Choroid plexus epithelial cell (primary cell): ENCODE measurements at places on chromosomes 12 and 14.

GRCh38 chr12:14810167-14810952 is 3.6 kb downstream of the SMCO3 start:
- no peak for DNase-seq

- no peak for DNase-seq
Measured at GRCh38 chr12:11840366-11840765, 190.9 kb downstream of the ETV6 start.

GRCh38 chr12:117552971-117553370 is 191.5 kb upstream of the NOS1 start:
- peak; percentile 1 for DNase-seq

DNA sequence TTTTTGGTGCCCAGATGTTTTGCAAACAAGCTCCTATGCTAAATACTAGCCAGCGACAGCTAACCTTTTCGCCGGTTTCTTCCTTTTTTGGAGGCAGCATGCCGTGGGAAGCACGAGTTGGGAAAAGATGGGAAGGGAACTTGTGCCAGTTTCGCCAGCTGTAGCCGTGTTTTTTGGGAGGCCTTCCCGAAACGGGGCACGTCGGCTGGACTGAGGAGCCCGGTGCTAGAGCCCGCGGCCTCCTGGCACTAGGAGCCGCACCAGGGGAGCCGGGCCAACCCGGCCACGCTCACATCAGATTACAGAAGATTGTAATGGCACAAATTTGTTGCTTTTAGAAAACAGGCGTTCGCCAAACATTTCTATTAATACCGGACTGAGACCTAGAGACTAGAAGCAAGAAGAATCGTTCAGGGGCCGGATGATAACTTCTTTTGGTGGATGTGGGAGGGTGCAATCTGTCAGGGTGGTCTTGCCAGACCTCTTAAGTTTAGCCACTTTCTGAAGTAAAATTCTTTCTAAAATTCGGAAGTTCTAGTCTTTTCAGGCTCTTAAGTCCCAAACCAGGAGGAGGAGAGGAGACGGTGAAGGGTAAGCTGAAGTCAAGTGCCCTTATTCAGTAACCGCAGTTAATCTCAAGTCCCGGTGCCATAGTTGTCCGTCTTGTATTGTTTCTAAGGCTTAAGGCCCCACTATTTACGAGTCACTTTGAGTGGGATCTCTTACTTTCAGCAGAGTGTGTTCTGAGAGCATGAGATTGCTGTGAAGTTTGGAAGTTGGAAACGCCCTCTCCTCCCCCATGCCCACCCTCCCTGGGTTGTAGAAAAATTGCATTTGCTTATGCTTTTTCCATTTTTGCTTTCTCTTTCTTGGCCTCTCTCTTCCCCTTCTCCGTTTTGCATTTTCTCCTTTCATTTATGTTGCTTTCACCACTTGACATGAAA is 1.3 kb downstream of the RASSF3 start:
- peak; percentile 33 for DNase-seq

GRCh38 chr12:30824311-30824710 is 69.6 kb upstream of the CAPRIN2 start:
- no peak for DNase-seq

DNA sequence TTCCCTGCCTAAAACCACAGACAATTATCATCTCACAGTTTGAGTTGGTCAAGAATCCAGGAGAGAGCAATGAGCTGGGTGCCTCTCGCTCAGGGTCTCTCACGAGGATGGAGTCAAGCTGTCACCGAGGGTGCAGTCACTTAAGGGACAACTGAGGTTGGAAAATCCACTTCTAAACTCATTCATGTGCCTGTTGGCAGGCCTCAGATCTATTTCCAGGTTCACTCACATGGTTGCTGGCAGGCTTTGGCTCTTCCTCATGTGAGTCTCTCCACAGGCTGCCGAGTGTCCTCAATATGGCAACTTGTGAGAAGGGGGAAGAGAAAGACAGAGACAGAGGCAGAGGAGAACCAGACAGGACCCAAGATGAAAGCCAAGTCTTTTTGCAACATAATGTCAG is 10.5 kb upstream of the OR10P1 start:
- DNase-seq: no peak

DNA sequence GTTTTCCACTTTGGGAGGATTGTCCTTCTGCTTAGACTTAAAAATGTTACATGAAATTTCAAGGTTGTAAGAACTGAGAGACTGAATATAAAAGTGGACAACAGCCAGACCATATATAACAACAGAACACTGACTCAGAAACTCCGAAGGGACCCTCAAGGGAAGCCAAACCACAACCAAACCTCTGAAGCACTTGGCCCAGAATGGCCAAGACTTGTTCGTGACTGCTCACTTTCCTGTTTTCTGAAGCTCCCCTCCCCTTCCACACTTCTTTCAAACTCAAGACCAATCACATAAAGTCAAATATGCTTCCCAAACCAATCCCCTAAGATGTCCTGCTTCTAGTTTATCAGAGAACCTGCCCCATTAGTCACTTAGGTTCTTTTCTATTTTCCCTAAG is 13.7 kb downstream of the OR6J1 start:
- peak; percentile 90 for DNase-seq

GRCh38 chr12:92747151-92747550 is 44.4 kb downstream of the PLEKHG7 start:
- no peak for DNase-seq

- no peak for DNase-seq
Measured at GRCh38 chr14:69650948-69651369, 39.6 kb downstream of the SUSD6 start.

DNA sequence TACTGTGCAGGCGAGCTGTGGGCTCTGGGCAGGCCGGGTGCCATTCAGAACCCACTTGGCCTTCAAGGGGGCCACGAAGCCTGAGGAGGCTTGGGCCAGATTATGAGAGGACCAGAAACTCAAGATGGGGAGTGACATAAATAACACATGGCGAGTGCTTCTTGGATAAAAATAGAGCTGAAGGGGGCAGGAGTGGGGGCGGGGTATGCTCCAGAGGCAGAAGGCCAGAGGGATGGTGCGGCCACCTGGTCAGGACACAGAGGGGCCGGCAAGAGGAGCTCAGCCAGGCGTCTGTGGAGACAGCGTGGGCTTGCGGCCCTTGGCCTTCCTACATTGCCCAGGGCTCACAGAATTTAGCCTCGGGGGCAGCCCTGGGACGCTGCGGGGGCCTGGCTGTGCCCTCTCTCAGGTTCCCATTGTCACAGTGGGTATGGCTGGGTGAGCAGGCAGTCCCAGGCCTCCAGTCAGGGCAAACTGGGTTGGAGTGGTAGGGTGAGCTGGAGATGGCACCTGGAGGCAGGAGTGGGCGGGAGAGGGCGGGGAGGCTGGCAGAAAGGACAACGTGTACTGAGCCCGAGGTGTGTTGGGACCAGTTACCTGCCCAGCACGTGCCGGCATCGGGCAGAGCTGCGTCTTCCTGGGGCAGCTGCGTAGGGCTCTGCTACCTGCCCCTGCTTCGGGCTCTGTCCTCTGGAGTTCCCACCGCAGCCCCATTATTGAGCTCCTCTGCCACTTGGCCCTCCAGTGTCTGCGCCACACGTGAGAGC is 7.4 kb upstream of the SLC25A29 start:
- no peak for DNase-seq

GRCh38 chr12:118190266-118190665 is 54.3 kb downstream of the PEBP1 start:
- peak; percentile 57 for DNase-seq

DNA sequence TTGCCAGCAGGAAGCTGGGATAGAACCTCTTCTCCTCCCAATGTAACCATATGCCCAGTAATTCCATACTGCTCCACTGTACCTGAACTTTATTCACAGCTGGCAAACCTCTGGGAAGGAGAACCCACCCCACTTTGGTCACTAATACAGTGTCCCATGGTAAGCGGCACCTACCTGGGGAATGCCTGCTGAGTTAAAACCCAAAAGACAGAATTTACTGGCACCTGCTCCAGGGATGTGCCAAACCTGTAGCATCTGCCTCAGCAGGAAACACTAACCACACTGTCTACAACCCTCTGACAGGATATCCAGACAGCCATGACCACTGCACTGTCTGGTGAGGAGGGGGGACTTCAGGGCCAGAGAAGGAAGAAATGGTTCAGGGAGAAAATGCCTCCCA is 26.6 kb downstream of the DDX24 start:
- DNase-seq: no peak

GRCh38 chr14:93956514-93957332 is 19.6 kb downstream of the ASB2 start:
- DNase-seq: no peak

- DNase-seq: peak; percentile 45
Measured at GRCh38 chr12:2282318-2282717, 229.5 kb downstream of the CACNA1C start.

DNA sequence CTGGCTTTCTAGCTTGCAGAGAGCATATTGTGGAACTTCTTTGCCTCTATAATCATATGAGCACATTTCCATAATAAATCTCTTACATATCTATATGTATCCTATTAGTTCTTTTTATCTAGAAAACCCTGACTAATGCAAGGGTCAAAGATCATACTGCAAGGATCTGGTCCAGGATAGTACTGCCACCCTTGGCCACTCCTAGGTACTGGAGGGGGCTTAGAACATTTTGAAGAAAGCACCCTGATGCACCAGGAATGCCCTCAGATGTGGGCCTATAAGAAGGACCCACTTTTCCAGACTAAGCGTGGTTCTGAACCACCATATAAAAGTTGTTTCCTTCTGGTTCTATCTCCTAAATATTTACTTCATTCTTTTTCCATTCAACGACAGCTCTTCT is 14.6 kb downstream of the ATXN7L3B start:
- peak; percentile 5 for DNase-seq

DNA sequence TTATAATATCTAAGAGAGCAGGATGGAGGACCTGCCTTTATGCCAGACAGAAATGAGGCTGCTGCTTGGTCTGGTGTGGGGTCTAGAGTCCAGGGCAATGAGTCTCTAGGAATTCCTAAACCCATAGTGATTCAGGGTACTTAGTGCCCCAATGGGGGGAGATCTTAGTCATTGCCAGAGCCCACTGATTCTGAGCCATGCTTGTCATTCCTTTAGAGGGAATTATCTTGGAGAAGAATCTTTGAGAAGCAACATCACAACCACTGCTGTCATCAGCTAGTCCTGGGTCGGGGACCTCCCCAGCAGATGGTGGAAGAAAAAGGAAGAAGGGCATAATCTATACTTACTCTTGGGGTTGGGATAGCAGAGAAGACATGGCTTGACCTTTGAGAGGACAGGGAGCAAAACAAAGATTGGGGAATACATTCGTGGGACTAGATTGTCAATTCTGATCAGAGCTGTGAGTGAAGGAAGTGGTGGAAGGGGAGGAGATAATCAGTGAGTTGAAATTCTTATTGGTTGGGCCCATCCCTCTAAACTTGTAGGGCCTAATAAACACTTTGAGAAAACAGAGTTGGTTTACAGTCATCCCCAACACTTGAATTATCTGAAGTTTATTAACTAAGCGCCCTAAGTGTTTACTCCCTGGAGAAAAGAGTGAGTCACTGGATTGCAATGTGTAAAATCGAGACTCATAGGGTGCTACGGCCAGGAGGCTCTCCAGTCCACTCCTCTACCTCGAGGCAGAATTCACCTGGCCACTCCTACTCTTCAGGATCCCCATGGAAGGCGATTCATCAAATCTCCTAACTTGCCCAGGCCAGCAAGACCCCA is 3.0 kb upstream of the KRT3 start:
- DNase-seq: peak; percentile 30

DNA sequence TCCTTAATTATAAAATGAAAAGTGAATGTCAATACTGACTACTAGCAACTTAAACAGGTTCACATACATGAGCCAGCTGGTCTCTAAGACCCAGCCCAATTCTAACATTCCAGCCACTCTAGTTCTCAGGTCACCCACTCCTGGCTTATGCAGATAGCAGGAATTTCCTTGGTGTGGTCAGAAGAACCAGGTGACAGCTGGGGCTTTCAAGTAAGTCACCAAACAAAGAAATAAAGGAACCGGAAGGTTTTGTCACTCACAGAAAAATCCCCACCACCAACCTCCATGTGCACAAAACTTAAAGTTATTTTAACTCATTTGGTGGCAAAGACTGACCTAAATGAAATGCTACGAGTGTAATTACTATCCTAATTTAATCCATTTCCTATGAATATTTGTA is 129.6 kb upstream of the CDKN3 start:
- DNase-seq: no peak

DNA sequence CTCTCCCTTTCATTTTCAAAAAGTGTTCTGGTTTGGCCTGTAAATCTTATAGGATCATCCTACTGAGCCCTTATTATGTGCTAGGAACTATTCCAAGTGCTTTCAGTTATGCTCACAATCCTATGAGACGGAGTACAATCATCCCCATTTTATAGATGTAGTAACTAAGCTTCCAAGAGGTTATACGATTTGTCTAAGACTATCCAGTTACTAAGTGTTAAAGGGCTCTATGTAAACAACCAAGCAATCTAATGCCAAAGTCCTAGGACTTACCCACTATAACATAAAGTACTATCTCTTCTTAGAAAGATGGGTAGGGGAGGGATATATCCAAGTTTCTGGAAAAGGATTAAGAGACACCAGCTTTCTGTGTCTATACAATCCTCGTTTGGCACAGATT is 6.7 kb downstream of the CFL2 start:
- no peak for DNase-seq

DNA sequence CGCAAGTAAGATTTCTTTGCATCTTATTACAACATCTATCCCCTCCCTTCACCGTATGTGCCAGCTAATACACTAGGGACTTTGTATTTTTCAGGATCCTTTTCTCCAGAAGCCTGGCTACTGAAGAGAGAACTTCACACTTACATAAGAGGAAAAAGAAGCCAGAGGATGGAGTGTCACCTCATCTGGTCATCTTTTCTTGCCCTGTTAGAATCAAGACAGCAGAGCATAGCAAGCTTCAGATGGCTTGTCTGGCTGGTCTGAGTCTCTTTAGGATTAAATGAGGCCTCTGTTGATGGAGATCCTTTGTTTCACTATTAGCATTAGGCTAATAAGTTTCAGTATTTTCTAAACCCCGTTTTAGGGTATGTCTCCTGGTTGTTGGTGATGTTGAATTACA is 14.4 kb upstream of the AACS start:
- DNase-seq: no peak

DNA sequence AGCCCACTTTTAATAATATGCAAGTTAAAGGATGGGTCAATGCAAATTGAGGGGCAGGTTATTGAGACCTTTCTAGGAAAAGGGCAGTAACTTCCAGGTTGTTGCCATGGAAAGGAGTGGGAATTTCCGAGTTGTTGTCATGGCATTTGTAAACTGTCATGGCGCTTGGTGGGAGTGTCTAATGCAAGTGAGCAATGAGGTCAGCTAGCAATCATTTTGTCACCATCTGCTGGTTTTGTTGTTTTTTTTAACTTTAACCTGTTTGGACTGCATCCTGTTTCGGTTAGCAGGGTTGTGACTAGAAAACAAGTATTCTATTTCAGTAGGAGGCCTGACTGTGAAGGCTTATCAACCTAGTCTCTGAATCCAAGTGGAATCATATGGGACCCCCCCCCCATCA is 85.8 kb upstream of the TSPAN11 start:
- no peak for DNase-seq

DNA sequence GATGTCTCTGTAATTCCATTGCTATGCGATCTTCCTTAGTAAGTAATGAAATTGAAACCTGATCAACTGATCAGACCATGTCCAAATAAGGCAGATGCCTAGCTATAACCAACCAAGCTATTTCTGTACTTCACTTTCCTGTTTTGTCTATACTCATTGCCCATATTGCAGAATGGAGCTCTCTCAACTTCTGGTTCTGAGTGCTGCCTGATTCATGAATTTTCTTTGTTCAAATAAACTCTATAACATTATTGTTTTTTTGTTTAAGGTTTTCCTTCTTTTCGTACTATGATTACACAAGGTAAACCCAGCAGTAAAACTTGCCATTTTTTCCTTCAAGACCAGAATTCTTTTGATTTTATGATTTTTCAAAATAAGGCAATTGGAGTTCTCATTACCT is 16.3 kb downstream of the COX16 start:
- DNase-seq: no peak

- no peak for DNase-seq
Measured at GRCh38 chr12:53493610-53494391, 5.5 kb downstream of the MAP3K12 start.
